Hippocampal formation (tissue), 2 donors: ENCODE measurements at places on chromosomes 3 and 15.

DNA sequence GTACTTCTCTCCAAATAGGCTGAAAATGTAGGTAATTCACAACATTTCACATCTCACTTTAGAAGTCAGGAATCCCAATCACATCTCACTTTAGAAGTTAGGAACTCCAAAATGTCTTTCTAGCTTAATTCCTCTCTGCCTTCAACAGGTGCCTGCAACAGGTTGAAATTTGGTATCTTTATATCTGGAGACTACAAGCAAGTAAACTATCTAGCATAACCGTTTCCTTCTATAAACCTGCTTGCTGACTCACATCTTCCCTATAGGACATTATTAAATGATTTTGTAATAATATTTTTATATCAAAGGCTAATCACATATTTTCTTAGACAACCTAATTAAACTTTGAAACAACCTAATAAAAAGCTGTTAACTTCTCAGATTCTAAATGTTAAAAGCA lies 18.2 kb downstream of the RFX7 start:
- DNase-seq, result no peak

DNA sequence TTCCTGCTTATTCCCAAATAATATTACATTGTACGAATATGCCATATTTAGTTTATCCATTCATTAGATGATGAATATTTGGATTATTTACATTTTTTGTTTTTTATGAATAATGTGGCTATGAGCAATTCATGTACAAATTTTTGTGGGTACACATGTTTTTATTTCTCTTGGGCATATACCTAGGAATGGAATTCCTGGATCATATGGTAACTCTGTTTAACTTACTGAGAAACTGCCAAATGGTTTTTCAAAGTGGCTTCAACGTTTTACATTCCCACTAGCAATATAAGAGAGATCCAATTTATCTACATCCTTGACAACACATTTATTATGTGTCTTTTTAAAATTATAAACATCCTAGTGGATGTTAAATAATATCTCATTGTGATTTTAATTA lies 362.0 kb upstream of the TMCO5A start:
- no peak for DNase-seq

- no peak for DNase-seq
Measured at GRCh38 chr15:59738676-59739075, 49.6 kb upstream of the BNIP2 start.

- DNase-seq, result no peak
Measured at GRCh38 chr3:7787871-7788828, 713.5 kb upstream of the LMCD1 start.

DNA sequence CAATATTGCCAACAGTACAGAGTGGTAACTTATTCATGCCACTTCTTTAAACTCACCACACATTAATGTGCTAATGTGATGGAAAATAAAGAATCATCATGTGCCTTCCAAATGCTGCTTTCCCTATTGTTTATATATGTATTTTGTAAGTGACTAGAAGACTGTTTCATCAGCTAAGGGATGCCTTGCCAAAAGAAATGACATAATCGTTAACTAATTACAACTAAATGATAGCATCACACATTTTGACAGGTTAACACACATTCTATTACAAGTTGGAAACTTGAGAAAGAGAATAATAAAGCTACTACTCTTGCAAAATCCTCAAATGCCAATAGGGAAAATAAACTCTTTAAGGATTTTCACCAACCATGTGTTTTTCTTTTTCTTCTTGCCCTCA lies 329.9 kb upstream of the AGTR1 start:
- no peak for DNase-seq

- no peak for DNase-seq
Measured at GRCh38 chr3:177646749-177647148, 449.5 kb upstream of the TBL1XR1 start.

DNA sequence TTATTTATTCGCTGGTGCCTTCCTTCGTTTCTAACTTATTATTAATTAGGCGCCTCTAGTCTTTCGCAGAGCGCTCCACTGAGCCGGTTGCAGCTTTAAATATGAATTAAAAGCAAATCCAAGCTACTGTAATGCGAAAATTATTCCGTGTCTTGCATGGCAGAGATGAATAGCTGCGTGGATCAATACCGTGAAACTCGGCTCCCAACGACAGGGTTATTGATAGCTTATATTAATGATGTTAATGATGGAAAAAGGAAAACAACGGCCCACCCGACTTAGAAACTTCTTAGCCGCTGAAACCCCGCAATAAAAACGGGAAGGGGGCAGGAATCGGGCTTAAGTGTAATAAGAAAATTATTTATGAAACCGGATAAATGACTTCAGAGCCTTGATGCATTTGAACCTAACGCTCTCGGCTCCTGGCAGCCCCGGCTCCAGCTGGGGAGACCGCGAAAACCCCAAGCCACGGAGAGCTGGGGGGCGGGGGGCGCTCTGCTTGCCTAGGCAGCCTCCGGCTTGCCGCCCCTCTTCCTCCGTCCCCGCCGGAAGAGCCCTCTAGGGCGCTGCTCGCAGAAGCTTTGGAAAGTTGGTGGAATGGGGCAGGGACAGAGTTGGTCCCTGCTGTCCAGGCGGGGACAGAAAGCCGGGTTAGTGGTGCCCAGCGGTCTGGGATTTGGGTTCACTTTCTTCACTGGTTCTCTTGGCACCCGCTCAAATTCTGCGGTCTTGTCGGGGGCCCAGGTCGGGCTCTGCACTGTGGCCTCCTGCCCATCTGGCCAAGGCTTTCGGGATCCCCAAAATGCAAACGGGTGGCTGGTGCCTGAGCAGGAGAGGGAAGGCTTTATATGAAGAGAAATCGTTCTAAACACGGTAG lies 7.7 kb upstream of the ONECUT1 start:
- DNase-seq, result no peak

DNA sequence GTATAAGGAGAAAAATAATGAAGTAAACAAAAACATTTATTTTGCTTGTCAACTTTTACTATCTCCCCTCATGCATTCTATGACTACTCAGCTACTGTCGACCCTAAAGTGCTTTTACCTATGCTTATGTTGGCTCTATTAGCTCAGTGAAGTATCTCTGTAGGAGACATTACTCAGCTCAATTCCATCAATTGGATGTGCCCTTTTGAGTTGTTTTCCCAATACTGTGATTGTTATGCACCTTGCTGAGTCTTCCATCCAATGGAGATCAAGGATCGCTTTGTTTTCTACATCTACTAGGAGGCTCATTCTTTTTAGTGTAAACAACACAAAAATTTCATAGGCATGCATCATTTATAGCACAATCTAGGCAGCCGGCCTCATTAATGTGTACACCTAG lies 403.8 kb upstream of the ARL6 start:
- no peak for DNase-seq

DNA sequence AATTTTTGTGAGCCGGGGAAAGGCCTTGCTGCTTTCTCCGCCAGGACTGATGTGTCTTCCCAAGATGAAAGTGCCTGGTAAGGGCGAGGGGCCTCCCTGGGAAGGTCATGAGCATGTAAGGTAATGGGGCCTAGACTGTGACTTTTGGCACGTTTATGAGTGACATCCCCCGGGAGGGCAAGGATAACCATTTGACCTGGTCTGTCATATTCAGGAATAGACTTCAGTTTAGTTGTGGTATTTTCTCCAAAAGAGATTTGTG lies 631 bp upstream of the CNBP start:
- DNase-seq, result no peak

- DNase-seq, result peak; percentile 10
Measured at GRCh38 chr15:89442671-89443307, 53.6 kb downstream of the RHCG start.

DNA sequence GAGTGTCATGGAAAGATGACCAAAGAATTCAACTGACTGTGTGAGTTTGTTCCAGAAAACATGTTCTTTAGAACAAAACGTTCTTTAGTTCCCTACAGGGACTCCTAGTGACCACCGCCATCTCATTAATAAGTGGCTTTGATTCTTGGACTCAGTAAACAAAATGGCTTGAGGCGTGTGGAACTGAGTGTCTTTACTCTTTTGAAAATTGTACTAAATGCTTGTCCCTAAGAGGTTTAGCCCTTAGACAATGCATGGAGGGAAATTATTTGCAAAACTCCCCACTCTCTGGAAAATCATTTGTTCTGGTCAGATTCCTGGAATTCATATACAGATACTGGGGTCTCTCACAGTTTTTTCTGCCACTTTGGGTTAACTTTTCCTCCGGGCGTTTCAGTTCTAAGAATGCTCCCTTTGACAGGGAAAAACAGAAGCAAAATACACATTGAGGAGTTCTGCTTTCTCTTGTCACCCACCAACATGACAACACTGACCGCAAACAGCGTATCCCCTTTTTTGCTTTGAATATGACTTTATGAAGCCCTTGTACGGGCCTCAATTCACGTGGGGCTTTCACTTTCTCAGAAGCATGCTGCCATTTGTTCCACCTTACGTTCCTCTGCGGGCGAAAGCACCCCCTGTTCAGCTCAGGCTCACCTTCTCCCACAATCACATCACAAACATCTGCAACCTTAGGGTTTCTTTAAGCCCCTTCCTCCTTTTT lies 15.3 kb upstream of the NRROS start:
- peak; percentile 42 for DNase-seq

DNA sequence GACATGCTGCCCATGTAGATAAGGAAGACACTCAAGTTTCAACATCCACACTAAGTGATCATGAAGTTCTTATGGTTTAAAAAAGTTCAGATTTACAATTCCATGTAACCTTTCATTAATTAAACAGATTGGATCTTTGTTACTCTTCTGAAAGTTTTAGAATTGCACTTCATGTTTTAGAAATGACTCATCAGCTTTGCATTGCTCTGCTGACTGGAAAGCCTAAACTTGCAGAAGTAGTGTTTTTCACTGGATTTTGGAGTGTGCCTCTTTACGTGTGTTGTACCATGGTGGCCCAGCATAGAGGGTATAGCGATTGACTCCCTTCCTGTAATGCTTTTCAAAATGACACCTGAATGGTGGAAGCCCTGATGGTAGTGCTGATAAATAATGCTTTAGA lies 157.9 kb downstream of the BBX start:
- DNase-seq, result no peak

DNA sequence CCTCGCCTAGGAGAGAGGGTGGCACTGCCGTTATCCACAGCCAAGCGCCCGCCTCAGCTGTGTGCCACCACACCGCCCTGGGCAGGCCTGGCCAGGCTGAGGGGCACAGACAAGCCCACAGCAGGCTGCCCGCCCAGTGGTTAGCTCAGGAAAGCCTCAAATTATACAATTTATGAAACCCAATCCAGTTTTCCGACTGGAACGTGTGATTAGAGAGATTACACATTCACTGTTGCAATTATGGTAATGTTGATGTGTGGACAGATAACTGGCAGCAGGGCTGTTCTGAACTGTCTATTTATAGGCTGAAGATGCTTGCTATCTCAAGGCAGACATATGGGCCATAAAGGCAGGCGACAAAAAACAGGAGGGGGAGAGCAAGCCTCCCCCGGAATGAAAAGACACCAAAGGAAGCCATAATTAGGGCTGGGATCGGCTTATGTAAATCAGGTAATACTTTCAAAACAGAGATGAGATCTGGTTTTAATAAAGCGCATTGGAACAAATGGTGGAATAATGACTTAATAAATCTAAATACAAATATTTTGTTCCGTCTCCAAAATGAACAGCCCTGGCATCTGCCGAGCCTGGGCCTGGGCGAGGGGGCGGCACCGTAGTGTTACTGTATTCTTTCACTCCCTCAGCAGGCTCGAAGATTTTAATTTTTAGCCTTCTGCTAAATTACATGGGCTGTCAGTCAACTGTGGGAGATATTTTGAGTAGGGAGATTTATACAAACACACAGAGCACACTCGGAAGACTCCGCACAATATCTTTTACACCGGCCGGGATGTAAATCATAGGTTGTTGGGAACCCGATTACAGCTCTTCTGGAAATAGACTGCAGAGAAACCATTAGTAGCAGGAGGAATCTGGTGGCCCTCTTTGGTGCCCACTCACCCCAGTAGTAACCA lies 103.1 kb upstream of the TLE3 start:
- DNase-seq, result peak; percentile 2

DNA sequence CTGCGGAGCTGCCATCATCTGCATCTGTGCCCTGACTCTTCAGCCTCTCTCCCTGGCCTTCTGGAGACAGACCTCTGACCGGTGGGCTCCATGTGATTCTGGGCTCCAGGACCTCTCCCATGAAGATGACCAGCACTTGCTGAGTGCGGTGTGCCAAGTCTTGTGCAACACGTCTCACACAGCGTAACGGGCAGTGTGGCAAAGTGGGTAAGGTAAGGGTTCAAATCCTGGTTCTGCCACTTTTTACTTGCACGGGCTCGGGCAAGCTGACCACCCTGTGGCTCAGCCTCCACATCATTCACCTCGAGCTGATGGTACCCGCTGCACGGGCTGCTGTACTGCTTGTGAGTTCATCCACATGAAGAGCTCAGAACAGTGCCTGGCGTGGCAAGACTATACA lies 6.5 kb upstream of the SYNM start:
- no peak for DNase-seq

DNA sequence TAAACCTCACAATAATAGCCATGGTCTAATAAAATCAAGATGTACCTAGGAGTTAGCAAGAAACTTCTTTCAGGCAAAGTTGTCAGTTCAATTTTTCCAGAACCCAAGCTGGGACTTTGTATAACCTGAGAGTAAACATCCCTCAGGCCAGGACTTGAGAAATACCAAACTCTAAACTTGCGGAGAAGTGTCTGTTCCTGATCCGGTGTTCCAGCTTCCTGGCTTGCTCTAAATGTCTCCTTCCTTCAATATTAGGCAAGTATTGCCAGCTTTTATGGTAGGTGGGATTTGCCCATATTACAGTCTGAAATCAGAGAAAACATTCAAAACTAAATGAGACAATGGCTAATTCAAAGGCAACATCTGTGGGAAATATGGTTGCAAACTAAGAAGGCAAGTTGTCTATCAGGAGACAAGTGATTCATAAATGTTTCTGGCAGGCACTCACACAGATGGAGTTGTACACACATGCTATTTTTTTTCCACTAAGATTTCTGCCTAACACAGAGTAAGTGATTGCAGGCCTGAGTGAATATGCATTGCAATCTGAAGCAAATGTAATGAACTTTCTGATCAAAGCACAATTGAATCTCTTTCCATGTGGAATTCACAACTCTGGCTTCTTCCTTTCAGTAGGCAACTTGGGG lies 88.3 kb upstream of the COL8A1 start:
- DNase-seq, result no peak

GRCh38 chr15:94704421-94704820 lies 473.1 kb downstream of the MCTP2 start:
- DNase-seq, result no peak

GRCh38 chr15:47184003-47184907 lies 533.0 kb upstream of the SEMA6D start:
- no peak for DNase-seq

DNA sequence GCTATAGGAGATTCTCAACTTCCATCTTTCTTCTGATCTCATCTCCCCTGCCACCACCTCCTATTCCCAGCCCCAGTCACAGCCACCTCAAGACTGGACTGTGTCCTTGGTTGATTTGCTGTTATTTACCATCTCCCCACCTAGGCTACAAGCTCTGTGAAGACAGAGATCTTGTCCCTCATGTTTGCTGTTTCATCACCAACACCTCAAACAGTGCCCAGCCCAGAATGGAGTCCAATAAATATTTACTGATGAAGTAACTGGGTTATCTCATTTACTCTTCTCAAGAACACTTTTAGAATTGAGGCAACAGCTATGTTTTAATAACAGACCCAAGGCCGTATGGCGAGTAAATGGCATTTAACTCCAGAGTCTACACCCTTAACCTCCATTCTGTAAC lies 29.1 kb upstream of the ARHGEF3 start:
- no peak for DNase-seq
